ENCODE measurements at places on chromosomes 4 and X. TPM values are rescaled to one million over a fixed set of nuclear protein-coding genes. Genes with fewer than 3 reads are reported as not detected.

OCIAD2 gene
- total RNA-seq, result 25.1 TPM

SCFD2 gene
- 25.5 TPM for total RNA-seq

TMEM31 gene
- total RNA-seq, result not detected

GPR78 gene
- total RNA-seq, result 0.62 TPM

F11 gene
- not detected for total RNA-seq

HERC6 gene
- total RNA-seq, result 12.8 TPM

PDGFRA gene
- total RNA-seq, result 152 TPM

HPSE gene
- 0.75 TPM for total RNA-seq

GASK1B gene
- 30.6 TPM for total RNA-seq

HS3ST1 gene
- under 0.01 TPM for total RNA-seq

KLHL34 gene
- under 0.01 TPM for total RNA-seq

NDST3 gene
- total RNA-seq, result not detected

PRRG1 gene
- total RNA-seq, result 7.7 TPM

MAOB gene
- 0.37 TPM for total RNA-seq

AMTN gene
- total RNA-seq, result not detected

DYNLT3 gene
- total RNA-seq, result 55.5 TPM

MSN gene
- total RNA-seq, result 256 TPM

GPR173 gene
- 3.1 TPM for total RNA-seq

SLC9B1 gene
- 0.87 TPM for total RNA-seq

CCDC120 gene
- total RNA-seq, result 0.11 TPM

AFM gene
- total RNA-seq, result not detected

VCX gene
- total RNA-seq, result not detected

SH3BGRL gene
- 40.4 TPM for total RNA-seq

RBMXL3 gene
- total RNA-seq, result not detected

TMEM35A gene
- total RNA-seq, result 3.8 TPM

TRO gene
- total RNA-seq, result 6.8 TPM

HSD17B13 gene
- 0.22 TPM for total RNA-seq

CDS1 gene
- total RNA-seq, result 0.37 TPM

USP9X gene
- total RNA-seq, result 129 TPM

CC2D2A gene
- 20.5 TPM for total RNA-seq

All from uterine smooth muscle cell (primary cell).